ENCODE measurements at places on chromosomes 16 and 17.

DNA sequence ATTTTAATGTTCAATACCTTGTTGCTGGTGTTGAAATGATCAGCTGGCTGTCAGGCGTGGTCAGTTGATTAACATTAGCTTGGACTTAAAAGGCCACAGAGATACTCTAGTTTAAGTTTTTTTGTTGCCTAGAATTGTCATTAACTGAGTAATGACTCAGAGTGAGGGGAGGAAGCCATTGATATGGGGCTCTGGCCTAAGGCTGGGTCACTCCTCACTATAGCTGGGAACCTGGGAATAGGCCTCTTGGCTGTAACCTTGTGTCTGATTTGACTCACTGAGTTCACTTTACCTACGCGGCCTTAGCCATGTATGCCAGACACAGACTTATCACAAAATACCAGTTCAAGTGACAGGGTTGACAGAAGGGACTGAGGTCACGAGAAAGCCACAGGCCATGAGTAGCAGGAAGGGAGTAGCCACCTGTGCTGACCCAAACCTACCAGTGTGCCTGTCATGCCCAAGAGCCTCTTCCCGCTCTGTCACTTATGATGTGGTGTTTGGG lies 37.9 kb upstream of the ADCY7 start:
- no peak for DNase-seq

DNA sequence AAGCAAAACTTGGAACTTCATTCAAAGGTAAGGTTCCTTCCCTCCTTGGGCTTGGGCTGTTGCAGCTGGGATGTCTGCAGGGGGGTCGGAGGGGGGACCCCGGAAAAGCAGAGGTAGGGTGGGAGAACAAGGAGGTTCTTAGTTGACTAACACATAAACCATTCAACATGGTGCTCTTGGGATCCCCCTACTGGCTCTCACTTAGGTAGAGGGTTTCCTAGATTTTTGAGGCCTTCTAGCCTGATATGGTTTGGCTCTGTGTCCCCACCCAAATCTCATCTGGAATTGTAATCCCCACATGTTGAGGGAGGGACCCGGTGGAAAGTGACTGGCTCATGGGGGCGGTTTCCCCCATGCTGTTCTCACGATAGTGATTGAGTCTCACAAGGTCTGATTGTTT lies 93.9 kb downstream of the RGS9 start:
- DNase-seq, result peak; percentile 27

- peak; percentile 76 for DNase-seq
Observed at GRCh38 chr16:85246473-85246872, 134.2 kb upstream of the CIBAR2 start.

GRCh38 chr17:77929871-77930436 lies 28.5 kb upstream of the TNRC6C start:
- no peak for DNase-seq

DNA sequence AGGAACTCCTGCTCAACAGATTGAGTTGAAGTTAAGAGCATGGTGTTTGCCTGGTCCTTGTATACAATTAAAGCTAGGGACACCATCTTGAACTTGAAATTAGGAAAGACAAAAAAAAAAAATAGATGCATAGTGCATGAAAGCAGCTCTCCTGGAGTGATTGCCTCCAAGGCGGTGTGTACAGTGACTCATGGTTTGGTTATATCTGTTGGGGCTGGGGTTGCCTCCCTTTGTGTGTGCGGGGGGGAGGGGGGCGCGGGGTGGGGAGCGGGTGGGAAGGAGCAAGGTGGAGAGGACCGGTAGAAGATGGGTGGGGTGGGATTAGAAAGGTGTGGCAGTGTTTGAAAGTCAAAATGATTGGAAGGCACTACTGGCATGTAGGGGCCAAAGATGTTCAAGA lies 3.4 kb downstream of the TMED6 start:
- DNase-seq, result no peak

- DNase-seq, result peak; percentile 73
Observed at GRCh38 chr17:45149037-45149668, 878 bp downstream of the HEXIM1 start.

DNA sequence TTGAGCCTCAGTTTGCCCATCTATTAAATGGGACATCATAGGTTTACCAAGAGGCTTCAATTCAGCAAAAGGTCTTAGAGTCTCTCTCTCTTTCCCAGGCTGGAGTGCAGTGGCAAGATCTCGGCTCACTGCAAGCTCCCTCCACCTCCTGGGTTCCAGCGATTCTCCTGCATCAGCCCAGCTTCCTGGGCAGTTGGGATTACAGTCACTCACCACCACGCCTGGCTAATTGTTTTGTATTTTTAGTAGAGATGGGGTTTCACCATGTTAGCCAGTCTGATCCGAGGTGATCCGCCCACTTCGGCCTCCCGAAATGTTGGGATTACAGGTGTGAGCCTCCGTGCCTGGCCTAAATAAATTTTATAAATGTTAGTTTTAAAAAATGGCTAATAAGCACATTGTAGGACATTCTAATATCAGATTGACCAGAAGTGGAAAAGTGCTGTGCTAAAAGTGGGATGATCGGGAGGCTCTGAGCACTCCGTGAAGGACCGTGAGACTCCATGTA lies 1.0 kb upstream of the NLRP1 start:
- DNase-seq, result no peak

- DNase-seq, result peak; percentile 58
Observed at GRCh38 chr17:70552230-70552981, 383.1 kb downstream of the KCNJ2 start.

- no peak for DNase-seq
Observed at GRCh38 chr17:49054342-49055092, 57.3 kb downstream of the IGF2BP1 start.

DNA sequence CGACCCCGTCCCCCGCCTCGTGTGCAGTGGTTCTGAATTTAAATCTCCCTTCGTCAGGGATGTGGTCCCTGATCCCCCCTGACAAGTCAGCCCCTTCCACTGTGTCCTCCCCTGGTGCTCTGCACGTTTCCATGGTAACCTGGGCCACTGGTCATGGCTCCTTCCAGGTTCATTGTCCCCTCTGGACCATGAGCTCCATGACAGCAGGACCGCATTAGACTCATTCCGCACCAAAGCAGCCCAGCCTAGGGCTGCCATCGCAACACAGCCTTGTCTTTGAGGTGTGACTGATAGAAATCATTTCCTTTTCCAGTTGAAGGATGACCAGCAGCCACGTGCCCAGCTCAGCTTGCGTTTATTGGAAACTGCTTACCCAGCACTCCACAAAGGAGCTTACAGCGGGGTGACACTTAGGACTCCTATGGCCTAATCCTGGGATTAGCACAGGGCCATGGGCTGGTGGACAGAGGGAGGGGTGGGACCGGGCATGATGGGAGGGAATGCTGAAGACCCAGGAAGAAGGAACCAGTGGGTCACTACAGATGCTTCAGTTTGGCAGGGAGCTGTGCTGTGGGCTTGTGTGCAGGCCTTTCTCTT lies 7.6 kb downstream of the RCVRN start:
- no peak for DNase-seq

GRCh38 chr17:72394531-72394930 lies 273.7 kb downstream of the SOX9 start:
- no peak for DNase-seq

GRCh38 chr16:30142672-30143346 lies 19.8 kb upstream of the MAPK3 start:
- DNase-seq, result no peak

GRCh38 chr17:82835766-82836512 lies 3.9 kb downstream of the ZNF750 start:
- DNase-seq, result peak; percentile 26

DNA sequence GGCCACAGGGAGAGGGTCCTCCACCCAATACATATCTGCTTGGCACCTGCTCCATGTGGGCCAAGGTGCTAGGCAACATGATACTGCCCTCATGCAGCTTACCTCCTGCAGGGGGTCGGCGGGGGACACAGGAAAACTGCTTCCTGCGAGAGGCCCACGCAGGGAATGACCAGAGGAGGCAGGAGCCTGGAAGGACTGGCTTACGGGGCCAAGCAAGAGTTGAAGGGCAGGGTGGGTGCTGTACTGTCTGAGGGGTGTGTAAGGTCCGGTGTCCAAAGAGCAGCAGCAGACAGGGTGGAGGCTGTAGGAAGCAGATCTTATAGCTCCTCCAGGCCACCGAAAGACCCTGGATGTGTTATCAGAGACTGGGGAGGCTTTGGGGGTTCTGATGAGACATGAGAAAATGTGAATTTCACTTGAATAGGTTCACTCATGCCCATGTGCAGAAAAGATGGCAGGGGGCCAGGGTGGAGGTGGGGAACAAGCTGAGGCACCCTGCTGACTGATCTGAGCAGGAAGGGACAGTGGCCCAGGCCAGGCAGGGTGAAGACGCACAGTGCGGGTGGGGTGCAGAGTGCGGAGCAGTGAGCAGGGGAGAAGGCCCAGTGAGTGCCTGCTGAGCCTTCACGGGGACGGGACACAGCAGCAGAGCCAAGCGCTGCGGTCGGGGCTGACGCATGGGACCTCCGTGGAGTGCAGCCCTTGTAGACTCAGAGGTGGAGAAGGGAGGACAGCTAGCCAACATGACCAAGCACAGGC lies 8.3 kb downstream of the FLCN start:
- DNase-seq, result no peak

GRCh38 chr16:71628810-71629209 lies 2.8 kb downstream of the MARVELD3 start:
- DNase-seq, result peak; percentile 85

DNA sequence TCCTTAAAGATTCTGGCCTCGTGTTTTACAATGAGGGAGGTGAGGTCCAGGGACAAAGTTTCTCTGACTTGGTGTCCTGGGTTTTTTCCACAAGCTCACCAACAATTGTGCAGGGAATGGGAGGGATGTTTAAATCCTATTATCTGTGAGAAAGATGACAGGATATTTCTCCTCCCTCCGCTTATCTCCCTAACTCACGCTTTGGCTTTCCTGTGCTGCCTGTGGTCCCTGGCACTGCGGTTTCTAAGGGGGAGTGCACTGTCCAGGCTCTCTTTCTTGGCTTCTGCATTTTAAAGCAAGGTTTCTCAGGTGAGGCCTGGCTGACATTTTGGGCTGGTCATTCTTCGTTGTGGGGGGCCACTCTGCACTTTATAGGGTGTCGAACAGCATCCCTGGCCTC lies 16.4 kb downstream of the GGA3 start:
- no peak for DNase-seq

DNA sequence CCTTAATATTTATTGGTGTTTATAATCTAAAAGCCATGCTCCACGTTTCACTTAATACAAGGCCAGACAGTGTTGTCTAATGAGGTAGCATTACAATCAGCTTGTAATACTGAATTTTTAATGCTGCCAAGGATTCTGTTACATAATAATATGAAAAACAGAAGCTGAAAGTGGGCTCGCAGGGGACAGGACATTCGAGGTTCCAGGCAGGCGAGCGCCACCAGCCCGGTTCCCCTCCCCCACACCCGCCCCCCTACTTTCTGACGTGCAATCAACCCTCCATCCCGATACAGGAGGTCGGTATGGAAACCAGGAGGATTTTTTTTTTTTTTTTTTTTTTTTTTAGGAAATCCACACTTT lies 6.2 kb upstream of the ZFHX3 start:
- DNase-seq, result no peak

- DNase-seq, result peak; percentile 78
Observed at GRCh38 chr17:36485805-36486203, 677 bp upstream of the ZNHIT3 start.

GRCh38 chr17:164303-165235 lies 16.9 kb downstream of the DOC2B start:
- peak; percentile 44 for DNase-seq

DNA sequence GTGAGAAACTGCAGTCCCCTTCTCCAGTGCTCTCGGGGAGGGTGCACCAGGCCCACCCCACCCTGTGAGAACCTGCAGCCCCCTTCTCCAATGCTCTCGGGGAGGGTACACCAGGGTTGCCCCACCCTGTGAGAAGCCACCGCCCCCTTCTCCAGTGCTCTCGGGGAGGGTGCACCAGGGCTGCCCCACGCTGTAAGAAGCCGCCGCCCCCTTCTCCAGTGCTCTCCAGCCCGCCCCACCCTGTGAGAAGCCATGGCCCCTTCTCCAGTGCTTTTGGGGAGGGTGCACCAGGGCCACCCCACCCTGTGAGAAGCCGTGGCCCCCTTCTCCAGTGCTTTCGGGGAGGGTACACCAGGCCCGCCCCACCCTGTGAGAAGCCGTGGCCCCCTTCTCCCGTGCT lies 12.1 kb downstream of the SPATA33 start:
- DNase-seq, result no peak

GRCh38 chr17:30579610-30580315 lies 102.6 kb downstream of the GOSR1 start:
- no peak for DNase-seq

GRCh38 chr16:80300456-80300855 lies 240.3 kb upstream of the DYNLRB2 start:
- no peak for DNase-seq

DNA sequence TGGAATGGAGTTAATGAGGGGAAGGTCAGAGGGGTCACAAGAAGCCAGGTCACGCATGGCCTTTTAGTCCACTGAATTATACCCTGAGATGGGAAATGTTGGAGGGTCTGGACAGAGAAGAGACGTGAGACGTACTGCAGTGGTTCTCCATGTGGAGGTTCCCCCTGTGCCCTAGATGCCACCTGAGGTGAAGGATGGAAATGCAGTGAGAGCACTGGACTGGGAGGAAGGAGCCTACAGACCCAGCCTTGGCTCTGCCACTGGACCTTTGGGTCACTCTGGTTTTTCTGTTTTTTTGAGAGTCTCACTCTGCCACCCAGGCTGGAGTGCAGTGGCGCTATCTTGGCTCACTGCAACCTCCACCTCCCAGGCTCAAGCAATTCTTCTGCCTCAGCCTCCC lies 1.8 kb upstream of the PLSCR3 start:
- DNase-seq, result no peak

All from A673 (cell line).